ENCODE measurements at places on chromosomes 6 and 20.
A peak's percentile ranks its signal among the peaks of the same experiment; 100 is the strongest.

GRCh38 chr20:37071481-37071911, 24.3 kb downstream of the RBL1 start:
- no peak for DNase-seq

DNA sequence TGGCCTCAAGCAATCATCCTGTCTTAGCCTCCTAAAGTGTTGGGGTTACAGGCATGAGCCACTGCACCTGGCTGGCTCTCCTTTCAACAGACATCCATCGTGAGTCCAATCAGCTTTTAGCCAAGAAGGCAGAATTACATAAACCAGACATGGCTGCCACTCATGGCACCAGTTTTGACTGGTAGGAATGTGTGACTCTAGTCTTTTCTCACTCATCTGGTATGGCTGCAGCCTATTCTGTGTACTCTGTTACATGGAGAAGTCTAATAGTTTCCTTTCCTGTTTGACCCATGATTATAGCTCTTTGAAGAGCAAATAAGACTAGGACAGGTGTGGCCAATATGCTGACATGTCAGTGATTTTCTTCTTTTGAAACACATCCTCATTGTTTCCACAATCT, 27.0 kb upstream of the RNF144B start:
- DNase-seq = no peak

DNA sequence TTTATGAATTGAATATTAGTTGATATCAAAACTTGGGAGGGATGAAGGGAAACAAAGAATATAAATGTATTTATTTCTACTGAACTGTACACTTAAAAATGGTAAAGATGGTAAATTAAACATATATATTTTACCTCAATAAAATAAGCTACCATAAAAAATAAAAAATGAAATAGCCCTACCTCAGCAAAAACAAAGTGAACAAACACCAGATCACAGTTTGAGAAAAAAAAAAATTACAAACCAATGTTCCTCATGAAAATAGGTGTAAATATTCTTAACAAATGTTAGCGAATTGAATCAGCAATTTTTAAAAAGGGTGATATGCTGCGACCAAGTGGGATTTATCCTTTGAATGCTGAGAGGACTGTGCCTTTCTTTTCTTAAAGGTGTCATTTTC, 28.3 kb upstream of the ZNF184 start:
- DNase-seq = no peak

- no peak for DNase-seq
Measured at GRCh38 chr20:44070139-44070900, 116.7 kb downstream of the JPH2 start.

- no peak for DNase-seq
Measured at GRCh38 chr20:62589720-62590119, 52.6 kb upstream of the SLCO4A1 start.

- DNase-seq = peak; percentile 64
Measured at GRCh38 chr20:59948828-59949720, 8.9 kb downstream of the FAM217B start.

GRCh38 chr6:108115598-108116058, 41.1 kb upstream of the OSTM1 start:
- DNase-seq = peak; percentile 33

All from NCI-H1105 (cell line).